Uterus (tissue), 4 donors: ENCODE measurements at places on chromosomes 2 and 18. TPM values are rescaled to one million over a fixed set of nuclear protein-coding genes. Genes with fewer than 3 reads are reported as not detected.

DNA sequence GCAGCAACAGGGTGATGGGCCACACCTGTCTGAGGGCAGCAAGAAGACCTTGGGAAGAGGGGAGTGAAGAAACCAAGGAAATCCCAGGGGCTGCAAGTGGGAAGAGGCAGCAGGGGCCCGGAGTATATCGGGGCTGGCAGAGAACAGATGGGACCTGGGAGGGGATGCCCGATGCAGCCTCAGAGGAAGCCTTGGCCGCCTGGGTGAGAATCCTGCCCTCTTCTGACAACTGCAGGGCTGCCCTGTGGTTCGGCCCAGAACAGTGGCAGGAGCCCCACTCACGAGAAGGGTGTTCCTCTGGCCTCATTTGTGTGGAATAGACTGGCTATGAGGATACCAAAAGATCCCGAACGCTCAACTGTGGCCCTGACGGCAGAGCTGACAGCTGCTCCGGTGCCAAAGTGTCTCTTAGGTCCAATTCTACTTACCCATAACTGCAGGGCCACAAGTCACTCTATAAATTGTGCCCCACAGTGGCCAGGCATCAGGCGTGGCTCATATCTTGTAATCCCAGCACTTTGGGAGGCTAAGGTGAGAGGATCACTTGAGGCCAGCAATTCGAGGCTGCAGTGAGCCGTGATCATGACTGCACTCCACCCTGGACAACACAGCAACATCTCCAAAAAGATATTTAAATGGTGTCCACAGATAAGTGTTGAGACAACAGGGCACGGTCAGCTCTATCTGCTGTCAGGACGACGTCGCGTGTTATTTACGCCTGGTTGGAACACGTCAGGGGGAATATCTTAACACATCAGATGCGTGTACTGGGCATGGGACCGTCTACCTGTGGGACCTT is 23.6 kb upstream of the ID2 start:
- DNase-seq: no peak

DNA sequence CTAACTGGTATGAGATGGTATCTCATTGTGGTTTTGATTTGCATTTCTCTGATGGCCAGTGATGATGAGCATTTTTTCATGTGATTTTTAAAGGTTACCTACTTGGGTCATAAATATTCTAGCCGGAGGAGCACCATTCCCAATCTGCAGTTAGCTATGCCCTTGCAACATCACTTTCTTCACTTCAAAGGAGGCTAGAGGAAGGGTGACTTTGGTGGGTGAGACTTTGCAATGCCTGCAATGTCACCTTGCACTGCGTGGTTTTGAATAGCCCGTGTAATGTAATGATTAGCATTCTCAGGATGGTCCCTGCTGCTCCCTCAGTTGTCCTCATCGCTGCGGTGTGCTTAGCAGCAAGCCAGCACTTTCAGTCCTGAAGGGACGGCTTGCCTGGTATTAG is 56.1 kb upstream of the CHRNA1 start:
- DNase-seq: no peak

- no peak for DNase-seq
Measured at GRCh38 chr2:45256173-45256866, 247.1 kb upstream of the SIX2 start.

GRCh38 chr18:48645427-48646002 is 106.7 kb downstream of the CTIF start:
- peak; percentile 6 for DNase-seq

- no peak for DNase-seq
Measured at GRCh38 chr2:96111257-96111640, 5.1 kb downstream of the ADRA2B start.

DNA sequence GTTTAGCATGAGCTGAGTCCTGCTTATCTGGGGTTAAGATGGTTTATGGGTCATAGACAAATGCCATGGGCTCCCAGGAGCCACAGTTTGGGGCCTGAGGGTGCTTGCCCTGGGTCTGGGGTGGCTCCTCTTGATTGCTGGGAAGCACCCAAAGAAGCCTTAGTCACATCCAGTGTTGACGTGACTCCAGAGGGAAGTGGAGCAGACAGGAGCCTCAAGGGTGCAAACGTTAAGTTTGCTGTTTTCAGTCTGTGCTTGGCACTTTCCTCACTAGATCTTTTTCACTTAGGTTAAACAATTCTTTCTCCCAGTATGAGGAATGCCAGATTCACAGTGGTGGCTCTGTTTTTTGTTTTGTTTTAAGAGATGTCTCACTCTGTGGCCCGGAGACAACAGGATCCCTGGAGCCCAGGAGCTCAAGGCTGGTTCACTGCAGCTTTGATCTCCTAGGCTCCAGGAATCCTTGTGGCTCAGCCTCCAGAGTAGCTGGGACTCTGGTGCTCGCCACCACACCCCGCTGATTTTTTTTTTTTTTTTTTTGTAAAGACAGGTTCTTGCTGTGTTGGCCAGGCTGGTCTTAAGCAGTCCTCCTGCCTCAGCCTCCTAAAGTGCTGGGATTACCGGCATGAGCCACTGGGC is 251.3 kb downstream of the FAM210A start:
- no peak for DNase-seq

DNA sequence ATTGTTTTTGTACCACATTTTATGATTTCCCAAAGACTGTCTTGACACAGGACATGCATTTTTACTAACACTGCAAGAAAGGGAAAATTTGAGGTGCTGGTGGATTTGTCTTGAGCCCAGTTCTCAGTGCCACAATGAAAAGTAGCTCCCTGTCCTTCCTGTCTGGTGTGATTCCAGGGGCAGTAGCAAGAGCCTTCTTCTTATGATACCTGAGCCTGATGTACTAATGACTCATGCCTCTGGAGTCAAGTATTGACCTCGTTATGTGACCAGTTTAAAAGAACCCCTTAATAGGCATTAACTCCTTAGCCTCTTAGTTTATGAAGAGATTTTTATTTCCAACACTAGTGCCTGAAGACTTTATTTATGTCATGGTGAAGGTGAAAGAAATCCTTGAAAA is 728.6 kb downstream of the SLC4A3 start:
- no peak for DNase-seq

DNA sequence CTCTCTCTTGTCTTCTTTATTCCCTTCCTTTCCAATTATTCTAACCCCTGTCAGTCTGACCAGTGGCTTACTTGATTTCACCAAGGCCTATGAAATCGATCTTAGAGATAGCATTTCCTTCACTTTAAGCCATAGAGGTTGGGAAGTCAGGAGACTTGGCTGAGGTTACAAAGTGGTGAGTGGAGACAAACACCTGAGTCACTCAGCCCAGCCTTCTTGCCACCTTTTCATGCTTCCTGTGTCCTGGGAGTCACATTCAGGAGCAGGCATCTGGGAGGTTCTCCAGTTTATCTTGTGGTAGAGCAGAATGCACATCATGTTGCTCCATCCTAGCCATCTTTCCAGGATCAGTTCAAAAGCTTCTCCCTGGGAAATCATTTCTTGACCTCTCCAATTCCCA is 59.1 kb downstream of the VSNL1 start:
- no peak for DNase-seq

GRCh38 chr2:66771359-66771976 is 336.5 kb downstream of the MEIS1 start:
- DNase-seq: no peak

GRCh38 chr2:206784559-206785353 is 19.4 kb downstream of the FASTKD2 start:
- no peak for DNase-seq

GRCh38 chr18:11736656-11737055 is 47.6 kb downstream of the GNAL start:
- DNase-seq: no peak

- DNase-seq: no peak
Measured at GRCh38 chr18:47901624-47902362, 28.7 kb downstream of the SMAD2 start.

DNA sequence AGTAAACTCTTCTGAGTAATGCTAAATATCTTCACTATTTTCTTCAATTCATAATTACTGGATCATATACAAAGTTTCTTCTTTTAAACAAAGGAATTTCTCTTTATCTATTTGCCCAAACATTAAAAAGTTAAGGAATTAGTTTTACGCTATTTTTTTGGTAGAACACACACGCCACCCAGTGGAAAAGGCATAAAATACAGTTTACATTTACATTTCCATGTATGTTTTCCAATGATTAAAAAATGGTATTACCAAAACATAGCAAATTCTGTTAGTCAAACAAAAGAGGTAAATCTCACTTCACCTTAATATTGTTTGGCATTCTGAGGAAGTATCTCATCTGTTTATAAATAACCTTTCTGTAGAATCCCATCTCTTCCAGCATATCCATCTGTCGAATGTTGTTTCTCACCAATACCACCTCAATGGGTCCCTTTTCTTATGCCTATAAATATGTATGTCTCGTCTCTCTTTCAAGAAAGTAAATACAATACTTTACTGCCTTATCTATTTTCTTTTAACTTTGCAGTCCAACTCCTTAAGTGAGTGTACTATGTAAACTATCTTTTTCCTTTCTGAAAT is 7.2 kb downstream of the BOLL start:
- no peak for DNase-seq

DNA sequence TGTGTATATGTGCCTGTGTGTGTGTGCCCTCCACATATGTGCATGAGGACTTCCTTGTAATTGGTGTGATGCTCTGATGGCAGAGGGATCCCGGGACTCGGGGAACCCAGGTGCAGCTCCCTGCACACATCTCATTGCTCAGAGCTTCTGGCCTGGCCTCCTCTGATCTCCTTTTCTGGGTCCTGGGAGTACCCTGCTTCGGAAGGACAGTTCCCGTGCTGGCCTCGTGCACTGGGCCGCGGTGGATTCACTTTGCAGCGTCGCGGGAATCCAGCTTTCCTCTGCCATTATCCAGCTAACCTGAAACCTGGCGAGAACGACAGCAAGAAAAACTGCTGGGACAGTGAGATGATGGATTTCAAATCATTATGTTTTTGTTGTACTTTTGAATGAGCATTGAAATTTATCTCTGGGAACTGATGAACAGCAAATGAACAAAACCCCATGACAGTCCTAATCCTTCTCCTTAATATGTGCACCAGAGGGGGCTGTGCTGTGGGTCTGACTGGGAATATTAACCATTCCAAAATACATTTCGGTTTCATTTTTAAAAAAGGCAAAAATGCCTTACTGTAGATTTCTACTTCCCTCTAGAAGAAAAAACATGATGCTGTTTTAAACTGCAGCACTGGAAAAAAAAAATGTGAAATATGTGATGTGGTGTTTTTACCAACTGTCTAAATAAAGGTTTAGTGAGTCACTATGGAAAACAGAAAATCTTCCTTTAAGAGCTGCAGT is 78.2 kb downstream of the PTGR3 start:
- no peak for DNase-seq

DNA sequence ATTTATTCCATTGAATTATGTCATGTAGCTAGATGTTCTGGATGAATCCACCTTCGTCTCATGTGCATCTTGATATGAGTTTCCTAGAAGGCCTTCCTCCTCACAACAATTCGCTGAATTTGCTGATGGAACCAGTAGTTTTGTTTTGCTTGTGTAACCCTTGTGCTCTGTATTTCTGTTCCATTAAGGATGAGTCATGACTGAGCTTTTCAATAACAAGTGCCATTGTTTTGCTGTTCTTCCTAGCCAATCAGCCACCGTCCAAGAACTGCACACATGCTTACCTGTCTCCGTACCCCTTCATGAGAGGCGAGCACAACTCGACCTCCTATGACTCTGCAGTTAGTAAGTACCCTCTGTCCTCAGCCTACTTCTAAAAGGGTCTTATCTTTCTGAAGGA is 2.3 kb downstream of the TMEM182 start:
- no peak for DNase-seq

GRCh38 chr2:178229927-178230326 is 35.6 kb downstream of the OSBPL6 start:
- no peak for DNase-seq

DNA sequence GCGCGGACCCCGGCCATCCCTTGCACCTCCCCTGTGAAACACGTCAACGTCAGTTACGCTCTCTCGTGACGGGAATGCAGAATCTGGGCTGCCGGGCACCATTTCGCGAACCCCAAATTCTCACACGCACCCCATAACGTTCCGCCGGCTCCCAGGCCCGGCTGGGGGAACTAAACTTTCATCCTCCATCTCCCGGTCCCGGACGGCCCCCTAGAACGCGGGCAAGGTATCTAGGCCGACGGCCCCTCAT is 544 bp downstream of the DNAJC27 start:
- DNase-seq: no peak

- DNase-seq: peak; percentile 21
Measured at GRCh38 chr2:187302586-187302985, 145.5 kb downstream of the CALCRL start.

GRCh38 chr2:148207111-148207510 is 186.2 kb downstream of the MBD5 start:
- DNase-seq: no peak

DNA sequence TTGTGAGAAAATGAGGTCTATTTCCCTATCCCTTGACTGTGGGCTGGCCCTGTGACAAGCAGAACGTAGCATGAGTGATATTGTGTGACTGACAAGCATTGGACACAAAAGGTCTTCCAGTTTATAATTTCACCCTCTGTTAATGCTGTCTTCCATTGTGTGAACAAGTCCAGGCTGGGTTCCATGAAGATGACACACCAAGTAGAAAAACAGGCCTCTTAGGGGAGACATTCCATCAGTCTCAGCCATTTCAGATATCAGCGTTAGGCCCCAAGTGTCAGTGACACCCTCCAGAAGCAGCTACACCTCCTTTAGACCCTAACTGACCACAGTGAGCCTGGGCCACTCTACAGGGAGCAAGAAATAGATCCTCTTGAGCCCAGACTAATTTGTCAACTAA is 511.3 kb downstream of the FBXO15 start:
- DNase-seq: no peak

DNA sequence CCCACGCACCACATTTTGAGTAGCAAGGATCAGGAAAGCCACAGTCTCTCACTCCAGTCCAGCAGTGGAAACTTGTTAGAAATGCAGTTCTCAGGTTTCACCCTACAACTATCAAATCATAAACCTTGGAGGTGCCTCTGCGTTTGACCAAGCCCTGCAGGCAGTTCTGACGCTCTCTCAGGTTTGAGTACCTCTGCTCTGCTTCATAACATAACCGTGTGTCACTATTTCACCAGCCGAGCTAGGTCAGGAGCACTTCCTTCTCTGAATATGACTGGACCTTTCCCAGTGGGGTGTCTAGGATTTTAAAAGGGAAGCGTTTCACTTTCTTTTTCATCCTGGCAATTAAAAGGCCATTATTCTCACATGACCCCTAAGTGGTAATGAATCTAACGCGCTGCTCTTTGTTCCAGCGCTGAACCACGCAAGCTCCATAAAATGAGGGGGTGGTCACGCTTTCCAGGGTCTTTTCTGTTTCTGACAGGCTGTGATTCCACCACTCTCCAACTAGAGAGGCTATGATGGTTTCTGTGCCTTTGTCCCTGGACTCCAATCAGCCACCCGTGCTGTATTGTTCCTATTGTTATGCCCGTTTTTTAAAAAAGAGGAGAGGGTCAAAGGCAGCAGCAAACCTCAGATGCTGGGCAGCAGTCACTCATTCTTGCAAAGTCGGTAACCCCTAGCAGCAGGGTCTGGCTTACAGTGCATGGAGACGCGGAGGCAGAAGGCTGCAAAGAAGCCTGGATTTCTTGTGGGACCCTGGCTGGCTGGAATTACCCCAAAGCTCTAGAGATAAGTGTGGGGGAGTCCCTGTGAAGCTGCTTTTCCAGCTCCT is 75.2 kb upstream of the CTNNA2 start:
- DNase-seq: no peak

Gene PUM2
- 138 TPM for total RNA-seq

Gene ADAM23
- total RNA-seq: 11.9 TPM

Gene HOXD8
- total RNA-seq: 75.6 TPM

Gene WBP1
- 25.4 TPM for total RNA-seq

Gene STON1
- 66.8 TPM for total RNA-seq

Gene DES
- 933 TPM for total RNA-seq

Gene SCN3A
- total RNA-seq: 18.4 TPM

Gene GPATCH11
- total RNA-seq: 13.1 TPM

Gene RAX
- total RNA-seq: not detected

Gene C2orf78
- not detected for total RNA-seq

Gene GALNT5
- total RNA-seq: not detected

Gene FIGN
- 1.8 TPM for total RNA-seq

Gene FBXO11
- total RNA-seq: 32.6 TPM
